ENCODE measurements at places on chromosomes 11 and 22.
A peak's percentile ranks its signal among the peaks of the same experiment; 100 is the strongest.

GRCh38 chr11:820655-821511 is 2.2 kb downstream of the PNPLA2 start:
- DNase-seq: peak; percentile 81

DNA sequence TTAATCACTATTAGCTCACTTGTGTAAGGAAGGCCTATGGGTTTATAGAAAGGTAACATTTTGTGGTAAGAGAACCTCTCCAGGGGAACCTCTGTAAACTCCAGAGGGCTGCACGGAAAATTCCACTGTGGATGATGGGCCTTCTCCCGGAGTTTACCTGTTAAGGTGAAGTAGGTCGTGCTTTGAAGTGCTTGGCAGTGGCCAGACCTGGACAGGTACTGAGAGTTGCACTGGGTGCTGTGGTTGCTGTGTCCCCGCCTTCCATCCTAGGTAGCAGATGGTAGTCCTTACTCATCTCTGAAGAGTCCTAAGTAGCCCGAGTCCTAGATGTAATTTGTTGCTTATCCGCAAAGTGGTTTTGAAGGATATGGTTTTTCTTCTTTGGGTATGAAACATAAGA is 133.4 kb downstream of the TEAD1 start:
- no peak for DNase-seq

GRCh38 chr22:28116219-28116673 is 197.2 kb upstream of the PITPNB start:
- DNase-seq: peak; percentile 95

DNA sequence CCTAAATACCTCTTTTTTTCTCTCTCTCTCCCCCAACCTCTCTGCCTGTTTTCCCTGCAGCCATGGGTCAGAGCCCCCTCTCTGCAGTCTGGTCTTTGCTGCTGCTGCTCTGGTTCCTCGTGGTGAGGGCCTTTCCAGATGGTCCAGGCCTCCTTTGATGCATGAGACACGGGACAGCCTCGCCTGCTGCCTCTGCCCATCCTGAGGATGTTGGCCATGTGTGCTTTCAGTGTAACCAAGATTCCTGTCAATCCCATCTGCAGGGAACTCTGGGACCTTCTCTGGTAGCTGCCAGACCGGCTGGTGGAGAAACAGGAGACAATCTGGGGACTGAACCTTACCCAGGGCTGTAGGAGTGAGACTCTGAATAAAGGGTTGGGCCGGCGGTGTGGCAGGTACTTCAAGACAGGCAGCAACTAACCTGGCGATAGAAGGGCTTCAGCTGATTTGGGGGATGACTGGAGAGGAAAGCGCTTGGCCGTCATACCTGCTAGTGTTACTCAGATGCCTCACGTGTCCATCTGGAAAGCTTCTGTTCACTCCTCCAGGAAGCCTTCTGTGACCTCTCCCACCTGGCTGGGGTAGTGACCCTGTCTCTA is 7.1 kb downstream of the CHRNA10 start:
- DNase-seq: no peak

GRCh38 chr11:75306529-75306928 is 44.9 kb downstream of the ARRB1 start:
- no peak for DNase-seq

GRCh38 chr22:32206774-32207758 is 2.2 kb upstream of the RFPL2 start:
- peak; percentile 12 for DNase-seq

- peak; percentile 86 for DNase-seq
These were observed 842 bp downstream of the HEPACAM start for GRCh38 chr11:124934862-124935547.

- no peak for DNase-seq
These were observed 105.0 kb downstream of the TRPC6 start for GRCh38 chr11:101478587-101479369.

DNA sequence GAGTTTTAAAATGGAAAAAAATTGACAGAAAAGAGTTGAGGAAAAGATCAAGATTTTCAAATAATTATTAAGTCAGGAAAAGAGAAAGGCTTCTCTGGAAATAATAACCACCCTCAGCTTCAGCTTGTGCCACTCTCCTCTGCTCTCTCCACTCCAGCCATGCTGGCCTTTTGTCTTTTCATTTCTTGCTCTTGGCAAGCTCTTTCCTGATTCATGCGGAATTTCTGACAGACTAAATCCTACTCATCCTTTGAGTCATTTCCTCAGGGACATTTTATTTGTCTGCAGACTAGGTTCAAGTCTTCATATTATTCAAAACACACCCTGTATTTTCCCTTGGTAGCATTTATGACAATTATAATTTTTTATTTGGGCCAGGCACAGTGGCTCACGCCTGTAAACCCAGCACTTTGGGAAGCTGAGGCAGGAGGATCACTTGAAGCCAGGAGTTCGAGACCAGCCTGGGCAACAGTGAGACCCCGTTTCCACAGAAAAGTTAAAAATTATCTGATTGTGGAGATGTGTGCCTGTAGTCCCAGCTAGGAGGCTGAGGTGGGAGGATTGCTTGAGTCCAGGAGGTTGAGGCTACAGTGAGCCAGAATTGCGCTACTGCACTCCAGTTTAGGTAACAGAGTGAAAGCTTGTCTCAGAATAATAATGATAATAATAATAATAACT is 7.8 kb upstream of the P4HA3 start:
- peak; percentile 90 for DNase-seq

DNA sequence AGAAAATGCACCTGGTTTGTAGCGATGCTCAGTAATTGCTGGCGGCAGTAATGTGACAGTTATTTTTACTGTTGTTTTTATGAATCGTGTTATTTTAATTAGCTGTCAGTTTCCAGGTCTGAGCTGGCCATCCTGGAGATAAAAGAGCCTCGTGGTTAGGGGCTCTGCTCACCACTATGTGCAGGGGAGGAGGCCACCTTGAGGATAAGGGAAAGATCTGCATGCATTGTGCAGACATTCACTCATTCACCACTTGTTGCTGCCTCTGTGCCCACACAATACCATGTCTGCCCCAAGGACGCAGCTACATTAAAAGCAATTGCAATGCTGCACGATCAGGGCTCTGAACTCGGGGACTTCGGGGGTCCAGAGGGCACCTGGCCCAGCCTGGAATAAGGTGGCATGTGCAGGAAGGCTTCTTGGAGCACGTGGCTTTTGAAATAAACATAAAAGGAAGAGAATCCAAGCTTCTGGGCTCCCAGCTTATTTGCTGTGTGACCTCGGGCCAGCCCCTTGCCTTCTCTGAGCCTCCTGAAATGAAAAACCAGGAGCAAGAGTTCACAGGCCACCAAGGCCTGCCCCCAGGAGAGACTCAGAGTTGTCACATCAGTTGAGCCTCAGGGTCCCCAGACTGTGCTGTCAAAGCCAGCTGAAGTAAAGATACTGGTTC is 44.7 kb upstream of the SHISAL1 start:
- DNase-seq: no peak

- DNase-seq: peak; percentile 90
These were observed 344.7 kb downstream of the MN1 start for GRCh38 chr22:27456696-27457503.

GRCh38 chr11:67033661-67034166 is 10.8 kb downstream of the SYT12 start:
- peak; percentile 99 for DNase-seq

DNA sequence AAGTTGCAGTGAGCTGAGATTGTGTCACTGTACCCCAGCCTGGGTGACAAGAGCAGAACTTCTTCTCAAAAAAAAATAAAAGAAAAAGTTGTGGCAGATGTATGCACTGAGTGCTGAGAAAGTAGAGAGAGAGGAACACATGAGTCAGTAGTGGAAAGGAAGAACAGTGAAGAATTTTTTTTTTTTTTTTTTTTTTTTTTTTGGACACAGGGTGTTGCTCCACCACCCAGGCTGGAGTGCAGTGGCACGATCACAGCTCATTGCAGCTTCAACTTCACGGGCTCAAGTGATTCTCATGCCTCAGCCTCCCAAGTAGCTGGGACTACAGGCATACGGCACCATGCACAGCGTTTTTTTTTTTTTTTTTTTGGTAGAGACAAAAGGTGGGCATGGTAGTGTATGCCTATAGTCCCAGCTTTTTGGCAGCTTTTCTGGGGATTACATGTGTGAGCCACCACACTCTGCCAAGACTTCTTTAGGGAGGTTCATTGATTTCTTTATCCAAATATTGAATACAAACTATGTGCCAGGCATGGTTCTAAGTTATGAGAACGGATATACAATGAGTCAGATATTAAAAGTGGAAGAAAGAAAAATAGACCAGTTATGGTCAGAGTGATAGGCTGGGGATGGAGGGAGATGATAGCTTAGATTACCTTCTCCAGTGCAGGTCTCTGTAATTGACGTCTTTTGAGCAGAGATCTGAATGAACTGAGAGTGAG is 62.0 kb downstream of the YAP1 start:
- DNase-seq: peak; percentile 81

DNA sequence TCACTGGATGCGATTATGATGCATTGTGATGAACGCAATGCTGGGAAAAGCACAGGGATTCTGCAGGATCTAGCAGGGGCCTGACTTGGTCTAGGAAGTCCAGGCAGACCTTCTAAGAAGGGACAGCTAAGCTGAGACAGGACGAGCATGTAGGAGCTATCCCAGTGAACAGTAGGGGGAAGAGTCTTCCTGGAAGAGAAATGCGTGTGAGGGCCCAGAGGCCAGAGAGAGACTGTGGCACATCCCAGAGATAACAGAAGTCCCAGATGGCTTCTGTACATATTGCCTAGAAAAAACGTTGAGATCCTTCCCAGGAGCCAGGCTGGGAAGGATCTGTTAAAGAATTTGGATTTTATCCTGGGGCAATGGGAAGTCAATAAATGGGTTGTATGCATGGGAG is 24.6 kb downstream of the RCN1 start:
- DNase-seq: no peak

DNA sequence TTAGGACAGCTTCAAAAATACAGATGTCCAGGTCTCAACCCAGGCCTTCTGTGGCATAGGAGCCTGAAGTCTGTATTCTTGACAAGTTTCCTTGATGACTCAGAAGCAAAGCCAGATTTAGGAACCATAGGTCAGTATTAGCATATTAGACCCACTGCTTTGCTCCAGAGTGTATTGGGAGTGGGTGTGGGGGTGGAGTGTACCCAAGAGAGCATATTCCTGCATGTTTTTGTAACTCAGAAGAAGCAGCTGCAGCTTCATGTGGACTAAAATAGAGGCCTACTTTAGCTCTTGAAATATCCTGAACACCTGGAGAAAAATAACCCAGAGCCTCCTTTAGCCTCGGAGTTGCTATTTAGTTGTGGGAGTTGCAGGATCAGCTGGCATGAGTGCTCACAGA is 106.7 kb downstream of the CCDC81 start:
- DNase-seq: no peak

GRCh38 chr22:21856868-21857267 is 10.6 kb downstream of the MAPK1 start:
- no peak for DNase-seq

- DNase-seq: no peak
These were observed 87.1 kb upstream of the RAG2 start for GRCh38 chr11:36684840-36685801.

GRCh38 chr22:22025320-22026156 is 43.0 kb upstream of the TOP3B start:
- DNase-seq: no peak

GRCh38 chr22:45600790-45601730 is 70.6 kb upstream of the ATXN10 start:
- peak; percentile 59 for DNase-seq

GRCh38 chr11:131077340-131077739 is 161.1 kb upstream of the SNX19 start:
- peak; percentile 8 for DNase-seq

GRCh38 chr11:72552399-72552910 is 118.1 kb upstream of the CLPB start:
- peak; percentile 24 for DNase-seq
